ENCODE measurements at places on chromosomes 12 and 14.
A peak's percentile ranks its signal among the peaks of the same experiment; 100 is the strongest.

- no peak overlapping the region for H3K27ac ChIP-seq
- H3K4me1 ChIP-seq = peaks cover 49% of the 10 kb centered on the region
- H3K27me3 ChIP-seq = no peaks in the 10 kb centered on the region
- H3K36me3 ChIP-seq = no peaks in the 10 kb centered on the region
- no peak overlapping the region for H3K4me3 ChIP-seq
These were observed 3.0 kb downstream of the ERO1A start for GRCh38 chr14:52692248-52692962.

DNA sequence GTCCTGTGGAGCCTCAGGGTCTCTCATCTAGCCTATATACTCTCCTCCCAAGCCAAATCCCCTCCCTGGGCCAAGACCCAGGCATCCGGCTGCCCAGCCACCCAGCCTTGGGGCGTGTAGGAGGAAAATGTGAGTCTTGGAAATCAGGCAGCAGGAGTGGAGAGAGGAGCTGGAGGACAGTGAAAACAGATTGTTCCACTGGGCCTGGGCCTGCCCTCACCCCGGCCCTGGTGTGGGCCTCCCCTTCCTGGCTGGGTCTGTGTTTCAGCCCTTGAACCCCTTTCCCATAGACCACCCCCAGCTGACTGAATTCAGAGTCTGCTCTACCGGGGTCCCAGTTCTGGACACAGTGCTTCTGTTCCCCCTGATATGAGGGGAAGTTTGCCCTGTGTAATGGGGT lies 6.7 kb downstream of the ITGA5 start:
- DNase-seq = no peak
- peak overlapping the region; percentile 81 for H3K27ac ChIP-seq
- no peaks in the 10 kb centered on the region for H3K27me3 ChIP-seq
- peak overlapping the region; percentile 85 for H3K4me3 ChIP-seq
- H3K36me3 ChIP-seq = peaks cover 27% of the 10 kb centered on the region

GRCh38 chr14:83023369-83023768 lies 1489.7 kb upstream of the SEL1L start:
- no peaks in the 10 kb centered on the region for H3K36me3 ChIP-seq
- H3K27ac ChIP-seq = no peak overlapping the region
- H3K27me3 ChIP-seq = no peaks in the 10 kb centered on the region
- DNase-seq = no peak

DNA sequence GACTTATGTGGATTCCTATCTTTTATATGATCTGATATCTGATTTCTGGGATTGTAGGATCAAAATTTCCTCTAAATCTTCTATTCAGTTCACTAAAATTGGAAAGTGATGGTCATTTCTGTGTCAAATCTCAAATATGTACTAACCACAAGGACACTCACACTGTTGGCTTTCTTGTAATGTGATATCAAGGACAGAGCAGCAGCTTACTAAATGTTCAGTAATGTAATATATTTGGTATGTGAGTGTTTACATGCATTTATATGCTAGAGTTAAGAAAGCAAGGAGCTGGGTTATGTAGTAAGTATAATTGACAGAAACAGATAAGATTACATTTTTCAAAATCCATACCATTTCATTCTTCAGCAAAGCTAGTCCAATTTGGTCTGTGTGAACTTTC lies 16.5 kb downstream of the PUS7L start:
- H3K27me3 ChIP-seq = no peaks in the 10 kb centered on the region
- H3K36me3 ChIP-seq = peaks cover 5% of the 10 kb centered on the region
- DNase-seq = no peak
- H3K4me1 ChIP-seq = no peaks in the 10 kb centered on the region
- H3K4me3 ChIP-seq = no peak overlapping the region
- H3K27ac ChIP-seq = no peak overlapping the region

GRCh38 chr12:43285159-43285598 lies 266.8 kb downstream of the ADAMTS20 start:
- H3K36me3 ChIP-seq = no peaks in the 10 kb centered on the region
- no peak for DNase-seq
- no peaks in the 10 kb centered on the region for H3K27me3 ChIP-seq
- H3K4me1 ChIP-seq = no peaks in the 10 kb centered on the region
- H3K4me3 ChIP-seq = no peak overlapping the region

GRCh38 chr14:35404449-35405303 lies at the start of gene NFKBIA:
Gene NFKBIA, minus strand, starts transcription at chr14:35404749. Its CDS starts 105 bp downstream, at chr14:35404644.
- DNase-seq = peak; percentile 95
- peaks cover 51% of the 10 kb centered on the region for H3K4me1 ChIP-seq
- no peaks in the 10 kb centered on the region for H3K27me3 ChIP-seq
- peak within 1 kb of the TSS; percentile 98 for H3K27ac ChIP-seq

DNA sequence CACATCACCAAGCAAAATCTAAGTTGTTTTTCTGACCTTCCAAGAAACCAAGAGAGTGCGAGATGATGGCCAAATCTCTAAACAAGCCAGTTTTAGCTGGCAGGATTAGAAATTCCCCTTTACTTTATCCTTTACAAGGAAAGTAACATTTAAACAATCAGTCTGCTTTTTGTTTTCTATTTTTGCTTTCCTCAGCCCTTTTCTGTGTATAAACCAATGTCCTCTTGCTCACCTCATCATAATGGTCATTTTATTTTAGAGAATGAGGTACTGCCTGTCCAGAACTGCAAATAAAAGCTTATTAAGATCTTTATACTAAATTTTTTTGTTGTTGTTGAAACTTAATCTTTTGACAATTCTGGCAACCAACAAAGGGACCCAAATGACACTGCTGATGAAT lies 442.4 kb upstream of the GARIN6 start:
- no peak overlapping the region for H3K4me3 ChIP-seq
- H3K27me3 ChIP-seq = no peaks in the 10 kb centered on the region
- H3K36me3 ChIP-seq = no peaks in the 10 kb centered on the region
- no peak overlapping the region for H3K27ac ChIP-seq
- H3K4me1 ChIP-seq = no peaks in the 10 kb centered on the region
- DNase-seq = no peak

DNA sequence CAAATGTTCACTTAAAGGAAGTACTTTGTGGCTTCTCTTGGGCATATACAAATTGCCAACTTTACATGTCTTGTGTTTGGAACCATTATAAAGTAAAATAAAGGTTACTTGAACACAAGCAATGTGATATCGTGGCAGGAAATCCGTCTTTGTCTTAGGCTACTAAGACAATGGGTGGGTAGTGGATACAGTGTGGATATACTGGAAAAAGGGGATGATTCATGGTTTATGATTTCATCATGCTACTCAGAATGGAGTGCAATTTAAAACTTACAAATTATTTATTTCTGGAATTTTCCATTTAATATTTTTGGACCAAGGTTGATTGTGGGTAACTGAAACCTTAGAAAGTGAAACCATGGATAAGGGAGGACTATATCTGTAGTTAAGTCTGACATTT lies 48.4 kb downstream of the MYRFL start:
- H3K4me3 ChIP-seq = no peak overlapping the region
- no peaks in the 10 kb centered on the region for H3K4me1 ChIP-seq
- no peak overlapping the region for H3K27ac ChIP-seq
- H3K36me3 ChIP-seq = no peaks in the 10 kb centered on the region

GRCh38 chr12:17954788-17955187 lies 135.2 kb downstream of the RERGL start:
- no peaks in the 10 kb centered on the region for H3K4me1 ChIP-seq
- no peaks in the 10 kb centered on the region for H3K36me3 ChIP-seq
- no peak for DNase-seq
- H3K27me3 ChIP-seq = no peaks in the 10 kb centered on the region
- H3K4me3 ChIP-seq = no peak overlapping the region

DNA sequence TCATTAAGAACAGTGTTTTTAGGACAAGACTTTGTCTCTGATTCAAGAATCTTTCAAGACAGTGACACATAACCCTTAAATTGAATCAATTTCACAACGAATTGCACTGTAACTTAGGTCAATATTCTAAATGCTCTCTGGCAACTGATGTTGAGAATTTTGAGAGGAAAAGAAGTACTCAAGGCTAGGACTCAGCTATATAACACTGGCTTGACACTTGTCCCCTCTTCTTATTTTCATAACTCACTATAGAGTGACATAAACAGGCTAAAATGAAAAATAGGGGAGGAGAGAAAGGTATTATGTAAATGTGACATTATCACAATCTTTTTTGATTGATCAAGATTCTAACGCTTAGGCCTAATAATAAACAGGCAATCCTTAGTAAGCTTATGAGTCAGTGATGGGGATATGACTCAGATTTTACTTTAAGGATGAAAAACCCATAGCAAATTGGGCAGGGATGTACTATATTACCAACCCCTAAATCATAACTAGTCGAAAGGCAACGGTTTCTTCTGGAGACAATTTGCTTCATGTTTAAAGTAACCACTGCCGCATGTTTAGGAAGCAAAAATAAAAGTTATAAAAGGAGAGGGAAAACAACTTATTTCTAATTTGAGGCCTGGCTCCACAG lies 10.9 kb downstream of the BTG1 start:
- H3K4me3 ChIP-seq = peak overlapping the region; percentile 26
- peak overlapping the region; percentile 0 for H3K27ac ChIP-seq
- H3K4me1 ChIP-seq = peaks cover 70% of the 10 kb centered on the region
- DNase-seq = no peak
- H3K36me3 ChIP-seq = peaks cover under 1% of the 10 kb centered on the region
- no peaks in the 10 kb centered on the region for H3K27me3 ChIP-seq
